ENCODE measurements at places on chromosomes 5 and 9.

DNA sequence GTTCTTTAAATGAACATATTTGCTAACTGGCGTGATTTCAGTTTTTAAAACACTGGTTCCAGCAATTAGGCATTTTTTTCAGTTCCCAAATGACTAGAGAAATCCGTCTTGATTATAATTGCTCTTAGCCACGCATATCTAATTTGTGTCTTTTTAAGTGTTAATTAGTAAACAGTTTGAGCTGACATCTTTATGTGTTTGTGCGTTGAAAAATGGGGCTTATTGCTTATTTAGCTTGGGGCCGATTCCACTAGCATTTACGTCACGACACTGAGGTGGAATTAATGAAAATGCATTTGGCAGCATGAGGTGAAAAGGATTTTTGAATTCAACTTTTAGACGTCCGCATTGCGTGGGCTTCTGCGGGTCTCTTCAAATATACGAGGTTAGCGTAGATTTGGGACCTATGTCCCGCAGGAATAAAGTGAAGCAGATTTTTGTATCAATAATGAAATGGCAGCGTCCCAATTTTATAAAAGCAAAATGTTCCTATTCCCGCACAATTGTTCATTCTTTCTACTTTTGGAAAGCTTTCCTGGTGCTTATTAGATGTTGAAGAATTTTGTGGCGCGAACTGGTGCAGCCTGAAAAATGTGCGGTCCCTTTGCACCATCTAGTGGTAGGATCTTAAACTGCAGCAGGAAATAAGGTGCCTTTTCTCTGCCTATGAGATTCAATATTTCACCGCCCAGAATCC lies 122.7 kb upstream of the LMX1B start:
- DNase-seq, result peak; percentile 60

DNA sequence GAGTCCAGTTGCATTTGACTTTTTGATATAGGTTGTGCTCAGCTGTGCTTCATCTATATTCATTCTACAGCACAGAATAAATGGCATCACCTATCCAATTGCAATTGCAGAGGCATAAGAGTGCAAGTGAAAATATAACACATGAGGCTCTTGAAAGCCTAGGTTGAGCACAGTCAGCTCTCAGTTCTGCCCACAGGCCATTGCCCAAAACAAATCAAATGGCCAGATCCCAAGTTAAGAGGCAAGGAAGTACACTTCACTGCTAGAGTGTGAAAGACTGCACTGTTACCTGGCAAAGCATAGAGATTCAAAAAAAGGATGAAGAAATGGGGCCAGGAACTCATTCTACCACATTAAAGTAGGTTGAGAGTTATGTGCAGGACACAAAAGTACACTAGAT lies 305.5 kb upstream of the SEMA6A start:
- no peak for DNase-seq

DNA sequence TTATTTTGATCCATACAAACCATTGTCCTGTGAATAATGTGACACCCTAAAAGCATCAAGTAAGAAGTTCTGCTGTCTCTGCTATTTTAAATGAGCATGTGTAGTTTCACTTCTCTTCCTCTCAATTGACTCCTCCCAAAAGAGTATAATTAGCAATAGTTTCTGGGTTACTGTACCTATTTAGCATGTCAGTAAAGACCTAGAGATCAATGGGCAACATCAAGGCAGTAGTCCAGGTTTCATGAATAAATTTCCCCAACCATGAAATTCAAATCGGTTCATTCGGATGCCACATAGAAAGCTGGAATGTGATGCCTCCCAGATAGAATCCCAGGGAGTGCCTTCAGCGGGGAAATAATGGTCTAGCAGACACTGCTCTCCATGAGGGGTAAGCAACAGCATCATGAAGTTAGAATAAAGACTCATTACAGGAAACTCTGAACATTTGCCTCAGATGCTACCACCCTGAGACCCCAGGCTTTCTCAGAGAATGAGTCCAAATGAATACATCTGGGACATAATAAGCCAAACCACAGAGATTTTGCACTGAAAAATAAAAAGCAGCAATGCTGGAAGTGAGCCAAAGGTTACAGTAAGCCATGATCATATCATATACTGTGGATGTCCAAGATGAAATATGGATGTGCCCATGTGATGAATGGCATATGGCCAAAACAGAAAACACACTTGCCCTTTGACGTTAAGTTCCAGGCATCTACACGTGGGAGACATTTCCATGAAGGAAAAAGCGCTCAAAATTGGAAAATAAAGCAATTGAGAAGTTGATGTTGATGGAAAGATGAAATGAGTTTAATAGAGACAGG lies 1107.0 kb upstream of the SEMA6A start:
- no peak for DNase-seq

GRCh38 chr9:100286257-100286656 lies 66.5 kb downstream of the TEX10 start:
- no peak for DNase-seq

GRCh38 chr9:6051511-6051950 lies 36.1 kb upstream of the RANBP6 start:
- DNase-seq, result no peak

GRCh38 chr9:32783168-32783891 lies at the start of gene TMEM215:
Gene TMEM215 (plus strand): TSS chr9:32783540. CDS start chr9:32784184, 644 bp downstream.
- no peak for DNase-seq

- no peak for DNase-seq
Measured at GRCh38 chr5:5695266-5695665, 272.8 kb downstream of the ICE1 start.

DNA sequence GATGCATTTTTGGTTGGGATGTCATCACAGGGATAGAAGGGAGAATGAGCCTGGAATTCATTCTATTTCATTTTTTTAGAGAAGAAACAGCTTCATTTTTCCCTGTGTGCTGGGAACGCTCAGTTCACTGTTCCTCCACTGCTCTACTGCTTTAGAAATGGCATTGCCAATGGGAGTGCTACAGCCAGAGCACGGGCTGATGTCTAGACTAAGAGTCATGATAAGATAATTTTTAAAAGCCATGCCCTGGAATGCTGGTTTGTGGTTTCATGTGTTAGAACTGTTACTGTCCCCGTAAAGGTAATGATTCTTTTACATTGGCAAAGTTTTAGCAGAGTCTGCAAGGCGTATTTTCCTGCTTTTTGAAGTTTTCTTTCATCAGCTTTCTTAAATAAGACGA lies 119.6 kb downstream of the SEMA6A start:
- no peak for DNase-seq

DNA sequence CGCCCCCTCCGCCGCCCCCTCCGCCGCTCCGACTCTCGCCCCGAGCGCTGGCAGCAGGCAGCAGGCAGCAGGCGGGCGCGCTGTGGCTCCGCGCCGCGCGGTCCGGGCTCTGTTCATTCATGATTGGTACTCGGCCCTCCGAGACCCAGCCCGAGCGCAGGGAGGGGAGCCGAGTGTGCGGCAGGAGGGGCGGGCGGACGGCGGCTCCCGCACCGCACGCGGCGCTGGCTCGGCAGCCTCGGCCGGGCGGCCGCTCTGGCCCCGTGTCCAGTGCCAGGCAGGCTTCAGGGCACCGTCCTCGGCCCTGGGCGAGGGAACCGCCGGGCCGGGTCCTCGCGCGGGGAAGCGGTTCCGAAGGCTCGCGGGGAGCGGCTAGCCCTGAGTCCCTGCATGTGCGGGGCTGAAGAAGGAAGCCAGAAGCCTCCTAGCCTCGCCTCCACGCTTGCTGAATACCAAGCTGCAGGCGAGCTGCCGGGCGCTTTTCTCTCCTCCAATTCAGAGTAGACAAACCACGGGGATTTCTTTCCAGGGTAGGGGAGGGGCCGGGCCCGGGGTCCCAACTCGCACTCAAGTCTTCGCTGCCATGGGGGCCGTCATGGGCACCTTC lies at the start of gene KCNIP1:
TSS of gene KCNIP1 (plus strand) at position 31 of the 607 bp plus-strand sequence.
- DNase-seq, result no peak

DNA sequence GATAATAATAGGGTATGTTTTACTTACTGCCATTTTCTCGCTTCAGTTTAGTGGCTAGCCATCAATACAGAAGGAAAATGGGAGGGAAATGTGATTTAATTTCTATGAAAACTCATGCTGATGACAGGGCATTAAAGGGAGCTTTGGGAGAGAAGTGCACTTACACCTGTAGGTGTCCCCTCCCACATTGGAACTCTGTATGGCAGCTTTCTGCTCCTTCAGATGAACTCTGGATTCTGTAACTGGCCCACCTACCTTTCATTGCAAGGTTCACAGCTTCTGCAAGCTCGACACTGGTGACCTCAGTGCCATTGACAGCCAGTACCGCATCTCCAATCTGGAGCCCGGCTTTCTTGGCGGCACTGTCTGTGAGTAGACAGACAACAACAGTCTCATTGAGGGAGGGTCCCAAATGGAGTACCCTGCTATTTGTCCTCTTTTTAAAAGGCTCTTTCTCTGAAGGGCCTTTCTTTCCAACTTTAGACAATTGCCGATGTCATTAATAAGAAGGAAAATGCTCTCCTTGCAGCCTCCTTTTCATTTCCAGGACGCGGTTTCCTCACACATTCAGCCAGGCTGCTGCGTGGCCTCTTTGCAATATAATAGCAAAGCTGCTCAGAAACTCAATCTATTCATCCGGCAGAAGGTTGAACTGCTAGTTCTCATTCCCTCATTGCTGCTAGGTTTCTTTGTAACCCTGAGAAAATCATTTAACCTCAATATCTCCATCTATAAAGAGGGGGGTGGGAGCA lies 63.6 kb downstream of the NUDT12 start:
- DNase-seq, result no peak

DNA sequence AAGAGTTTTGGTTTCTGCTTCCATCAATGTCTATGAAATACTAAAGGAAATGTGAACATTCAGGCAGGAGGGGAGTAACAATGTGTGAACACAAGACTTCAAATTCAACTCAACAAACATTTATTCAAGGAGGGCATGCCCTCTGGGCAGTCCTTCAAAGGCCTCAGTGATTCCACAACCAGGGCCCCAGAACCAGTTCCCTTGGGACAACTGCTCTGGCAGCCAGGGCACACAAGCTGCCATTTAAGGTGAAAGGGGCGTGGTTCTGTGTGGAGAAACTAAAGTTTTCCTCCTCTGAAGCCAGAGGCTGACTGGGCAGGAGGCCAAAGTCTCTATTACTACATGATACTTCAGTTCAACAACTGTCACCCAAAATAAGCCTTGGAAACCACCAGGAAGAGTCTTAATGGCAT lies 3.2 kb downstream of the RBM18 start:
- no peak for DNase-seq

- DNase-seq, result no peak
Measured at GRCh38 chr5:163585206-163585605, 79.8 kb downstream of the MAT2B start.

GRCh38 chr9:95174038-95174437 lies 143.5 kb downstream of the FANCC start:
- no peak for DNase-seq

DNA sequence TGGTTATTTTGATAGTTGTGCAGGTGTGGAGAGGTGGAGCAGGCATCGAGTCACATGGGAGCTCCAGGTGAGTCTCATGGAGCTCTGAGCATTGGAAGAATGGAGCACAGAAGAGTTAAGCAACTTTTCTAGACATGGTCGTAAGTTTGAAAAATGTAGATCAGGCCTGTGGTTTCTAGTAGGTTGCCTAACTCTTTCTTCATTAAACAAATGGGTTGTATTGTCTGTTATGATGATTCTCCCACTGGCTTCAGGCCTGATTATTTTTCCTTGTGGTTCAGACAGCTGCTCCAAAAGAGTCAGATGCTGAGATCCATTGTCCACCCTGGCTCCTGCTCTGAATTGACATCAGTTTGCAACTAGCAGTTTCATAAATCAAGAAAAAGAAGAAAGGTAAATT lies 80.3 kb upstream of the RPS23 start:
- no peak for DNase-seq

DNA sequence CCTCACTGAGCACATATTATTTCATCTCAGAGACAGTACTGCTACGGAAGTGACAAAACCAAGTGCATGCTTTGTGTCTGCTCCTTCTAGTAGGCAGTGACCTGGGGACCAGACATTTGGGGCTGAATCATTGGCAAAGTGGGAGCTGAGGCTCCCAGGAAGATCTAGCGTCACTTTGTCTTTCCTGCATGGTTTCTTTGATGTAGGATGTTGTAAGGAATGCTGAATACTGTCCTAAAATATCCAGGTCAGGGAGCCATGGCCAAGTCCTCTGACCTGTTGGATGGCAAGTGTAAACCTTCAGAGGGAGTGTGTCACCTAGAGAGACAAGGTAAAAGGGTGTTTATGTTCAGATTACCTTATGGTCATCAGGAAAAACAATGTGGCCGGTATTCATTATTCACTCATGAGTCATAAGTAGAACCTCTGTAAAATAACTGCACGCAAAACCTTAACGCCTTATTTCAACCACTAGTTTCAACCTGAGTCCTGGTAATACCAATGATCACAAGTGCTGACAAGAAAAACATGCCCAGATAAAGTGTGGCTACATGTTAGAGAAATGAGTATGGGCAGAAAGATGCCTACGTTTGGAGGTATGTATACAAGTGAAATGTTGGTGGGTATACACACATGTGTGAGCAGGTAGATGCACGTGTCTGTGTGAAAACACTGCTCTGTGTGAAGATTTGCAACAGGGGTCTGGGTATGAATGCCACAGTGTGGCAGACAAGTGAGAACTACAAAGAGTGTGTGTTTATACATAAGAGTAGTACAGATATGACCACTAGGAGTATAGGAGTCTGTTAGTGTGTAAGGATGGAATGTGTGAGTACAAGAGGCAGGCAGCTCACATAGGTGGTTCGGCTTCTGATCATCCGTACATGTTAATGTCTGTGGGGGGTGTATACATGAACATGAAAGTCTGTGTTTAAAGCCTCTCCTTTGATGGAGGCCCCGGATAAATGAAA lies 263.9 kb downstream of the SPOCK1 start:
- no peak for DNase-seq

GRCh38 chr9:124260769-124261603 lies 3.2 kb downstream of the NEK6 start:
- DNase-seq, result no peak

DNA sequence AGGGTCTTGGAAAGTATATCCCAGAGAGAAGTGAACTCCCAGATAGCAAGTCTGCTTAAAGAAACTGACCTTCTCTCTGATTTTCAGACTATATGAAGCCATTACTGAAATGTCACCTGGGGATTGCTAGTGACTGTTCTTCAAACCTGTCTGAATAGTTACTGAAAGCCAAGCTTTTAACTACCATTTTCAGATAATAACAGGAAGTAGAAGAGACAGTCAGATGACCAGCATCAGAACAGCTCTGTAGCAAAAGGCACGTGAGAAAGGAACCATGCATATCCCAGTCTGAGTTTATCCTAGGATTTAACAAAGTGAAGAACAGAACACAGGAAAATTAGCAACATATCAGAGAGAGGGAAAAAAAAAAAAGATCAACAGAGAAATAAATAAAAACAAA lies 74.9 kb upstream of the SELENOP start:
- DNase-seq, result no peak

DNA sequence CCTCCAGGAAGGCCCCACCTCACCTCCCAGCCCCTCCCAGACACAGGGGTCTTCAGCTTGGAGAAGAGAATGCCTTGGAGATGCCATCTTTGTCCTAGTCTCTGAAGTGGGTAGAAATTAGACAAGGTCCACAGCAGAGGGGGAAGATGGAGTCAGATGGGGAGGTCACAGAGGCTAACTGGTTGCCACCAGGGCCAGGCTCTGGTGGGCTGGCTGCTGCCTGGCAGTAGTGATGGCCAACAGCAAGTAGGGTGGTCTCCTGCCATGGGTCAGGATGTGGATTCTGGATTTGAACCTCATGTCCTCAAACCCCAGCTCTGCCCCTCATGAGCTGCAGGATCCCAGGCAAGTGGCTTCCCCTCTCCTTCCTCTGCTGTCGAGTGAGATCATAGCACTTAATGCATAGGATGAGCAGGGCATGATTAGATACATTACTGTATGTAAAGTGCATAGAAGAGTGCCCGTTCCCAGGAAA lies 38.7 kb upstream of the NEK6 start:
- no peak for DNase-seq

Data from activated CD4-positive, alpha-beta memory T cell treated with anti-CD3 and anti-CD28 coated beads, Interleukin-2, amount 10 ng/mL, durations not matched to agents 7 days and 5 days (primary cell).